Right lobe of liver (tissue), 6 donors: ENCODE measurements at places on chromosomes 7 and 10. TPM values are rescaled to one million over a fixed set of nuclear protein-coding genes. Genes with fewer than 3 reads are reported as not detected.

RNF148 gene
- 0.40 TPM for total RNA-seq

ADAM8 gene
- total RNA-seq, result 6.8 TPM

DGKI gene
- total RNA-seq, result 0.06 TPM

IFIT3 gene
- 7.5 TPM for total RNA-seq

EPC1 gene
- 10.9 TPM for total RNA-seq

DNA sequence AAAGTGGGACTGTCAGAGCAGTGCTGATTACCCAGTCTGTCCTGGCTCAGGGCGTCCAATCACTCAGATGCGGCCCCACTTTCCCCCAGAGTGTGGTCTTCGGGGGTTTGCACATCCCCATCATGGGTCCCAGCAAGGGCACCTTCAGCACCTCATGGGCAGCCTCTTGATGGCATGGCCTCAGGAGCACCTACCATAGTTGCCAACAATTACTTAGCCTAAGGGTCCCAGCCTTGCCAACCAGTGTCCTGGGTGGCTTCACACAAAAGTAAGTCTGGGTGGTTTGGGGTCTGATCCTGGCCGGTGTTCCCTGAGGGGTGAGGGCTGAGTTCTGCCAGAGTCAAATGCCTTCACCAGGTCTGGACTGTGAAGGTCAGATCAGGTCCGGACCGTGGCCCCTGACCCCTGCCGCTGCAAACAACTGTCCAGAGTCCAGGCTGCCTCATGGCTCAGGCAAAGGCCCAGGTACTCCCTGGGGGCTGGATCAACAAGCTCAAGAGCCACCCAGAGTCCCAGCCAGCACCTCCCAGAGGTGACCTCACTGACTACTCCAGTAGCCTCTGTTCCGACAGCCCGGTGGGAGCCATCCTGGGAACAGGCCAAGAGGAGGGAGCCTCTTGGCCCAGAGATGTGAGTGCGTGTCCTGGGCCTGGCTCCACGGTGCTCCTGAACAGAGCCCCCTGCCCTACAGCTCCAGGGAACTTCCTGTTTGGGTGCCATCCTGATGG lies 6.2 kb upstream of the MARVELD1 start:
- peak; percentile 90 for DNase-seq

DNA sequence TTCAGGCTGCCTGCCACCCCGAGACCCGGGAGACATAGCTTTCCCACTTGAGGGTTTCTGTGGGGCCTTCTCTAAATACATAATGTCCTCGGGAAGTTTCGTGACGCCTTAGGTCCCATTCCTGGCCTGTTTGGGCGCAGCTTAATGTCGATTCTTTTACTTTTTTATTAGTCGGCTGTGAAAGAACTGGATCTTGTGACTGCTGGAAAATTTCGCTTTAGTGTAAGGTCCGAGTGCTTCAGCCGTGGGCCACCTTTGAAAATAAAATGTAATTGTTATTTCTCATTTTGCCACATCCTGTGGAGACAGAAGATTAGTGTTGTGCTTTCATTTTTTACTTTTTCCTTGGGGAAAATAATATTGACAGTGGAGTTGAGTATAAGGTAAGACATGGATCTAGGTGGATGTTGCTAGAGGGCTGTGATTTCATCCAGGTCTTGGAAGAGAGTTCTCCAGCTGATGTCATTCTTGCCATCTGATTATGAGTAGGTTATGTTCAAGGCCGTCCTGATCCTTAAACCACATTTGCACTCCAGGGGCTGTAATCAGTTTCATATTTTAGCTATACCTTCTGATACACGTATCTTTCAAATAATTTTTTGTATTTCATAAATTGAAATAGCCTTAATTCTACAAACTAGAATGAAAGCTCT lies 830 bp downstream of the RAB18 start:
- DNase-seq, result no peak

DNA sequence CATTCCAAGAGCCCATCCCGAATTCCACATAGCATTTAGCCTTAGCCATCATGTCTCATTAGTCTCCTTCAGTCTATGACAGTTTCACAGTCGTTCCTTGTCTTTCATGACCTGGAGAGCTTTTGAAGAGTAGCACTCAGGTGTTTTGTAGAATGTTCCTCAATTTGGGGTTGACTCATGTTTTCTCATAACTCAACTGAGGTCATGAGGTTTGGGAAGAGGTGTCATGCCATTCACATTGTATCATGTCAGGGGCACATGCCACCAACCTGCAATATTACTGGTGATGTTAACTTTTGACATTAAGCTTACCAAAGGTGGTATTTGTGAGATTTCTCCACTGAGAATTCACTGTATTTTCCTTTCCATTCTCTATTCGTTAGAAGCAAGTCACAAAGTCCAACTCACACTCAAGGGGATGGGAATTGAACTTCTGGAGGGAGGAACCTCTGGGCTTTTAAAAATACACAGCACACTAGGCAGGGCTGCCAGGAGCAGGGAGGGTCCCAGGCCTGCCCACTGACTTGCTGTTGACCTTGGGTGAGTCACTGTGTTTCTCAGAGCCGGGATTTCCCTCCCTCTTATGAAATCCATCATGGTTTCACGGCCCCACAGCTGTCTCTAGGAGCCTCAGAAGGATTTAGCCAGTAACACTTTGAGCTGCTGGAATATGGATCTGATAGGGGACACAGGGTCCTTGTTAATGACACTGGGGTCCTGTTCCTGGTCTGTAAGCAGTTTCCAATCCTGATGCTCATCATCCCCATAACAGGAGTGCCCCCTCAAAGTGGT lies 74.4 kb upstream of the TCF7L2 start:
- no peak for DNase-seq

DNA sequence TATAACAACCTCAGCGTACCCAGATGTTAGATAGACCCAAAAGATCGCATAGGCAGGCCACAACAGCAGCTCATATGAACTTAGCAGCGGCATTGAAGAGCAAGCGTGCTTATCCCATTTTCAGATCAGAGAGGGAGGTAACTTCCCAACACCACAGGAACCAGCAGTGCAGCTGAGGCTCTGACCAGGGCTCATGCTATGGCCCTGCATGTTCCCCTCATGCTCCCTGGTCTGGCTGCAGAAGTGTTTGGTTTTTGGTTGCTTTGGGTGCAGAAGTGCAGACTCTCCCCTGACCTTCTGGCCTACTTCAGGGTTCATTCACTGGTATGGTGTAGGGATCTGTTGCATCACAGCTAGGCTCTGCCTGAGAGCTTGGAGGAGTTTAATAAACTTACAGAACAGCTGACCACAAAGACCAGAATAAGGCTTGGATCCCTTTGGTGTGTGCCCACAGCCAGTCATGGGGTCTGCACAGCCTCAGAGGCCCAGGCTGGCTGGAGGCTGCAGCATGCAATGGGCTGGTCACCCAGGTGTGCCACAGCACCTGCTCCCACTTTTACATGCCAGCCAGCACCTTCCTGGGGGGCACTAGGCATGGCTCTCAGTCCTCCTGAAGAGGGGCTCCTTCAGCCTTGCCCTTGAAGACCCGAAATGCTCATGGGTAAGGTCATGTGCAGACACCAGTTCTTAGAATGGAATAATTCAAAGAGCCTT lies 9.1 kb upstream of the CXCL12 start:
- no peak for DNase-seq

GRCh38 chr10:104052431-104052830 lies 33.2 kb downstream of the COL17A1 start:
- DNase-seq, result no peak

DNA sequence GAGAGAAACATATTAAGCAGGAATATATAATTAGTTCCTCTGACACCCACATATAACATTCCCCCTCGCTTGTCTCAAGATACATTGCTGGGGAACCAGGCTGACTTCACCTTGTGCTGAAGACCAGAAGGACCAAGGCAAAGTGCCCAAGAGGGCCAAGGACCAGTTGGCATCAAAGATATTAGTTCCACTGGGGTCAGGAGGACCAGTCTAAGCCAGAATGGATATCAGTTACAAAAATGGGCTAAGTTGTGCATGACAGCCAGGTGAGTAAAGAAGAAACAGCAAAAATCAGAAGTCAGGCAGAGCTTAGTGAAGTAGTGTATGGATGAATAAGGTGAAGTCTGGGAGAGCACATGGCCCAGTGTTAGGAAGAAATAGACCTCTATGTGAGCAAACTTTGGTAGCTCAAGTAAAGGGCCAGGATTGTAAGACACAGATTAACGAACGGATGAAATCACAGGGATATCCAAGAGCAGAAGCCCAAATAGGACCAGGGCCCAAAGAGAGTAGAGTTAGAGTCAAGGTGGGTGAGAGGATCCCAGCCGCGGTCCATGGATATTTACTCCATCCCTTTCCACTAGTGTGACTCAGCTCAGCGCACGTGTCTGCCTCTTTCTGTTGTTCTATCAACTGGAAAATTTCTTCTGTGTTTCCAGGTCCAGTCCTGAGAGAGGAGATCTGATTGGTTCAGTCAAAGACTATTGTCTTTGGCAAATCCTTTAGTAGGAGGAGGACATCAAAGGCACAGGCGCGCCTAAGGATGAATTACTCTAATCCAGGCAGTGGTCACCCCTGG lies 5.0 kb downstream of the CALD1 start:
- no peak for DNase-seq
